ENCODE measurements at places on chromosomes 1 and 21.
A peak's percentile ranks its signal among the peaks of the same experiment; 100 is the strongest.

DNA sequence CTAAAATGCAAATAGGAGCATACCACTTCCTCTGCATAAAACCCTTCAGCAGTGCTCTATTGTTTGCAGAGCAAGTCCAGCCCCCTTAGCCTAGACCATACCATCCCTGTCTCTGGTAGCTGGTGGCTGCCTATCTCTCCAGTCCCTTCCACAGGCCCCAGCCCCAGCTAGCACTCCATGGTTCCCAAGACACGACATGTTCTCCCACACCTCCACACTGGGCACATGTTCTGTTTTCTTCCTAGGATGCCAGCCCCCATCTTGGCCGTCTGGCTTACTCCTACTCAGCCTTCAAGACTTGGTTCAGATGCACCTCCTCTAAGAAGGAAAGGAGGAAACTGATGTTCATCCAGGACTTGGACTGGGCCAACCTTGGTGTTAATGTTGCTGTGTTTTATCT lies 108.4 kb downstream of the BEND5 start:
- DNase-seq, result no peak

DNA sequence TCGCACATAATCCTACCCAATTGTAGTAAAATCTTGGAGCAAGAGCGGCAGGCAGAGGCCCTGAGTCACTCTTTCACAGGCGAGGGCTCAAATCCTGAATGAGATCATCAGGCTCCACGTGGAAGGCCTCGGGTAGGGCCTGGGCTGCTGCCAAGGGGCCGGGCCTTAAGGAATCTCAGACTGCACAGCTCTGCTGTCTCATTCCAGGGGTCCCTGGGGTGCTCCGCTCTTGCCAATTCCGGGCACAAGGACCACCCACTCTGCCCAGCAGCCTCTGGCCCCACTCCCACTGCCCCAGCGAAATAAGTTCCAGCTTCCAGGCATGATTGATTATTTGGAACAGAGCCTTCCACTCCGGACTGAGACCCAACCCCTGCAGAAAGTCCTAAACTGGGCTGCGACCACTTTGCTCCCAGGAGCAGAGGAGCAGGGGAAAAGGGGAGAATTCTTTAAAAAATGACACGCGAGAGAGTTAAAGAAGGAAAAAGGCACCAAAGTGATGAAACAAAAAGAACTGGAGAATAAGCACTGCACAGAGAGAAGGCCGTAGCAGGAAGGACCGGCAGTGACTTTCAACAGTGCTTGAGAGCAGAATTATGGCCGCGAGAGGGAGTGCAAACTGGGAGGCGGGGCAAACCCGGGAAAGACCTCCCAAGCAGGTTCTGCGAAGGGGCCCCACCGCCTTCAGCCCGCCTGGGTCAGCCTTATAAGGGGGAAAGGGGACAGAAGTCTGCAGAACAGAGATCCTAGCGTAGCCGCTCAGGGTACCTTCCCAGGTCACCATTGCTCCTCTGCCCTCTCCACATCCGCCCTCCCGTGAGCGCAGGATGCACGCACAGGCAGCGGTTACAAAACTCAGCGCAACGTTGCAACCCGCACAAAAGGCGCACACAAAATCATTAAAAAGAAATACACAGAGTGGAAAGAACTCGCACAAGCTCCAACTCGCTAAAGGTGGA lies 2.0 kb downstream of the ADAMTS1 start:
- no peak for DNase-seq

DNA sequence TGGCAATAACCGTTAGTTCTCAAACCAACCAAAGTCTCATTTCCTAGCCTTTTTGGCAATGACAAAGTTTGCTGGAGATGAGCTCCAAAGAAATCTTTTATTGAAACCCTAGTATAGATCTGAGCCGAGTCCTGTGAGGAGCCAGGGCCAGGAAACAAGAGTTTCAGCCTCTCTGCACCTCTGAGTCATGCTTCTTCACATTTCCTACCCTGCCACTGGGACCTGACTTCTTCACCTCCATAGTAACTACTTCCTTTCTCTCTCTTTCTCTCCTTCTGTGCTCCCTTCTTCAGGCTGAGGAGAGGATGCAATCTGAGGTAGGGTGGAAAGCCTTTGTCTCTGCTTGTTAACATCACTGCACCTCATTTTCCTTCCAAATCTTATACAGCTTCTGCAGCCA lies 38.7 kb upstream of the IPO9 start:
- no peak for DNase-seq

- DNase-seq, result no peak
Observed at GRCh38 chr1:33344896-33345560, 24.1 kb upstream of the A3GALT2 start.

DNA sequence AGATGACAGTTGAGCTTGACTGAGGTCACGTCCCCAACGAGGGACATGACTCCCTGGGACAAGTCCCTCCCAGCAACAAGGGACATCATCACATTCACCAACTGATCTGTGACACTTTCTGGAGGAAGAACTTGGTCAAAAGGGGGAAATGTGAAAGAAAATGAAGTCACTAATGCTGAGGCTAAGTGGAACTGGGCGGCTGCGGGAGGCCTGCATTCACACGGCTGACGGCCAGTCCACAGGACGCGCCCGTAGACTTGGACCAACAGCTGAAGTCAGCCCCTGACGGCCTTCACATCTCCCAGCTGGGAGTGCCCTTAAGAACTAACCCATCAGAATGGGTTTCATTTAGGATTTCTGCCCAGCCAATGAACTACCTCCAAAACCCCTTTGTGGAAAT lies 26.6 kb downstream of the POFUT2 start:
- no peak for DNase-seq

GRCh38 chr21:38460171-38460742 lies 38.0 kb downstream of the ERG start:
- DNase-seq, result no peak

DNA sequence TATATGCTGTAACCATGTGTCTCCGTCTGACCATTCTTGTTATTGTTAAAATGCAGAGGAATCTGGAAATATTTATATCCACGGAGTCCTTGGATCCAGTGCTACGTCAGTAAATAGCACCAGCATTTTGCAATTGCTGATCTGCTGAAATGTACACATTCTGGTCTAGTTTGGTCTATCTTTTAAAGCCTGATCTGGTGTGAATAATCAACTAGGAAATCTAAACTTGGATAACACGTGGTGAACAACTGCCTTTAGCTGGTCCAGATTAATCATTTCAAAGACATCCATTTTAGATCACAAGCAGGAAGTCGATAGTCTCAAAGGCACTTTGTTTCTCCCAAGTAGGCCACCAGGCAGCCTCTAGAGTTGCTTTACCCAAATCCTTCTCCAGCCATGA lies 32.6 kb downstream of the PDPN start:
- DNase-seq, result no peak

GRCh38 chr1:65084066-65084465 lies 63.9 kb upstream of the AK4 start:
- DNase-seq, result no peak

GRCh38 chr1:4759671-4760070 lies 105.3 kb downstream of the AJAP1 start:
- DNase-seq, result no peak

DNA sequence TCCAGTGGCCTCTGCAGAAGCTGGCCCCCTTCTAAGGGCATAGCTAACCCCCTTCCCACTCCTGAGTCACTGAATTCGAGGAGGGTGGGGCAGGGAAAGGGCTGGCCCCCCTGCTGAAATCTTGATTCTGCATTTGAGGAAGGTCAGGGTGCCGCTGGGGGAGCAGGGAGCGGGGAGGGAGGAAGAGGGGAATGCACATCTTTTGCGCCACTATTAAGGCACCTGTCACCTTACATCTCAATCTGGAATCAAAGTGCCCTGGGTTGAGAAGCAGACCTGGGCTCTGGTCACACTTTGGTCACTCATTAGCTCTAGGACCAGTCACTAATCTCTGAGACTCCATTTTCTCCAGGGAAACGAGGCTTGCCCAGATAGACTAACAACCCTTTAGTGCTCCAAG lies 62.0 kb downstream of the TOR1AIP2 start:
- peak; percentile 51 for DNase-seq

- DNase-seq, result peak; percentile 95
Observed at GRCh38 chr1:184051485-184052193, at the start of gene TSEN15. TSS of gene TSEN15 (plus strand) at chr1:184051730. CDS start at chr1:184051756, 26 bp downstream.

DNA sequence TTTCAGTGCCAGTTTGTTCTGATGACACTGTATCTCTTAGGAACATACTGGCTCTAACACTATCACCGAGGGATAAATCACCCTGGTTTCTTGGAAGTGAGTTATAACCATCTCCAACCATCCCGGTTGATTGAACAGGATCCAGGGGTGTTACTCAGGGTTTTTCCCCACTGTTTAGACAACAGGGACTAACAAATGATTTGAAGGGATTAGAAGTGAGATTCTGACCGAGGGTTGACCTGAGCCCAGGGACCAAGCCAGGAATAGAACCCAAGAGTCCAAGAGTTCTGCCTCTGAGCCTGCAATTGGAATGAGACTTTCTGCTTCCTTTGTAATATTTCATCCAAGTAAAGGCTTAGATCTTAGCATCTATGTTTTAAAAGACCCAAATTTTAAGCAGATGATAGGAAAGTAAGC lies 154.0 kb downstream of the DHRS3 start:
- DNase-seq, result no peak

Data from NCI-H526 treated with DMSO at 0.1 percent for 48 hours (cell line).